NCI-H1417 treated with DMSO at 0.1 percent for 48 hours (cell line): ENCODE measurements at places on chromosomes 5 and 9.

- DNase-seq = no peak
These were observed 5.9 kb downstream of the PLK2 start for GRCh38 chr5:58454025-58454424.

- DNase-seq = no peak
These were observed 44.8 kb downstream of the PARP8 start for GRCh38 chr5:50711280-50711679.

DNA sequence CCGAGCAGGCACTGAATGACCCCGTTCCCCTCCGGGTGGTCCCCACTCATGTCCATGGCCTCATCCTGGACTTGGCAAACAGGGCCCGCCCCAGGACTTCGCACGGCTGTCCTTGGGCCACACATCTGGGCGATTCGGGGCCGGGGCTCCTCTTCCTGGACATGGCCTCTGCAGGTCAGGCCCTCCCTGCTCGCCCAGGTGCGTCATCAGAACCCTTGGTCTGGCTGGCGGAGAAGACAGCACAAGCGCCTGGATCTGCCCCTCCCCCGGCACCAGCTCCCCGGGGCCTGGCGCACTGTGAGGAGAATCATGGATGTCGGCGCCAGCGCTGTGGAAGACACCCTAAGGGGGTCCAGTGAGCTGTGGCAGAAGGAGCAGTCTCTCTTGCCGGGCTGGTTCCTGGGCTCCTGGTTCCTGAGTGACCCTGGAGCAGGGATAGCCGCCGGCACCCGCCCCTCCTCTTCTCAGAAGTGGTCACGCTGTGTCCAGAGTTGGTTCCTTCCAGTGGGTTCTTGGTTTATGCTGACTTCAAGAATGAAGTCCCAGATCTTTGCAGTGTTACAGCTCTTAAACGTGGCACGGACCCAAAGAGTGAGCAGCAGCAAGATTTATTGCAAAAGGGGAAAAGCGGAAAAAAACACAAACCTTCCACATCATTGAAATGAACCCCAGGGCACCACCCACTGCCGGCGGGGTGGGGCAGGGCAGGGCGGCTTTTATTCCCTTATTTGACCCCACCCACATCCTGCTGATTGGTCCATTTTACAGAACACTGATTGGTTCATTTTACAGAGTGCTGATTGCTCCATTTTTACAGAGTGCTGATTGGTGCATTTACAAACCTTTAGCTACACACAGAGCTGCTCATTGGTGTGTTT is 25.9 kb upstream of the SLC12A7 start:
- no peak for DNase-seq

DNA sequence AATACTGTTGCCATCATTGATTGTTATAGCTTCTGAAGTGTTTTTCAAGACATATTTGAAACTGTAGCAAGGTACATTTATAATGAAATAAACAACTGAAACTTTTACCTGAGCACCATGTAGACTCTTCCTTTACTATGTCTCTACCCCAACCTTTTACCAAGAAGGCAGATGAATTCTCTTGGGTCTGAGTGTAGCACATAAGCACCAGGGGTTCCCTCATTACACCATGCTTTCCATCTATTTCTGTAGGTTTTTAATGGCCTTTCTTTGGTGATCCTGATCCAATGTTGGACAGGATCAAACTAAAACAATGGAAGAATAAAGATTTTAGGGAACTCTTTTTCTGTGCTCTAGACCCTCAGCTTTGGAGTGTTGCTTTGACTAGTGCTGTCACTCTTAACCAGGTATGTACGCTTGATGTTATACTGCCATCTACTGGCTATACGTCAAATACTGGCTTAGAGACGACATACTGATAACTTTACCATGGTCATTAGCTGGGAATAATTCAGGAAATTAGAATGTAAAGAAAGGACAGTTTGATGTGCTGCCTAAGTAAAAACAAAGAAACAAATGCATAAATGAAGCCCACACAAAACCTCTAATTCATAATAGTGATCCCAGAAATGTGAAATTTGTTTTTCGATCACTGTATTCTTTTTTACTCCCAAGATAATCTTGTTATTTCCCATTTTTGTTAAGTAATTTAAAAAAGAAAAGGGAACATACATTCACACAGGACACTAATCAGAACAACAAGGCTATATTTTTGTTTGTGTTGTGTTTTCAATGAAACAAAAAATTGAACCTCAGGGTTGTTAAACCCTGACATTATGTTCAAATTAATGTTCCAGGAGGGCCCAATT is 30.7 kb downstream of the IFNW1 start:
- no peak for DNase-seq

- DNase-seq = no peak
These were observed 38.1 kb upstream of the GFPT2 start for GRCh38 chr5:180391276-180391675.

DNA sequence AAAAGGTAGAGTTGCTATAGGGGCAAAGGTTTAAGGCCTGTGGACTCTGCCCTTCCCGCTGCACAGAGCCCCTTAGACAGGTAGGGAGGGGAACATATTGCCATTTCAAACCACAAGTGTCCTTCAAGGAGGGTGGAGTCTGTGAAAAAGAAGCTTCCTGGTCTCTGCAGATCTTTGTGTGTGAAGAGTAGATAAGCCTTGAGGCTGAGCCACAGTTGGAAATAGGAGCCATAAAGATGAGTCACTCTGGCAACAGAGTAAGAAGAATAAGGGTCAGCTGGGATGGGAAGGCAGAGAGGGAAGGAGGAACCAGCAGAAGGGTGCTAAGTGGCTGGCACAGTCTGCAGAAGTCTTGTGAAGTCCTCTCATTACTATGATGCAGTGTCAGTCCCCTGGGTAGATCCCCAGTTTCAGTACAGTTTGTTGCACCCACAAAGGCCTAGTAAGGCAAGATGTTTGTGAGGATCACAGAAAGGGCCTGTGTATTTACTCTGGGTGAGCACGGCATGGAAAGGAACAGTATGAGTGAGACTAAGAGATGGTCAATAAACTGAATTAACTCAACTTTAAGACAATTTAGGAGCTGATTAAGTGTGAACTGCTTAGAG is 18.1 kb downstream of the GRXCR2 start:
- DNase-seq = no peak

- no peak for DNase-seq
These were observed 4.2 kb downstream of the CNOT6 start for GRCh38 chr5:180498378-180498777.

- no peak for DNase-seq
These were observed 242.1 kb downstream of the HSPA4 start for GRCh38 chr5:133293960-133294359.

GRCh38 chr9:21923694-21924093 is 70.5 kb downstream of the CDKN2A start:
- DNase-seq = no peak

DNA sequence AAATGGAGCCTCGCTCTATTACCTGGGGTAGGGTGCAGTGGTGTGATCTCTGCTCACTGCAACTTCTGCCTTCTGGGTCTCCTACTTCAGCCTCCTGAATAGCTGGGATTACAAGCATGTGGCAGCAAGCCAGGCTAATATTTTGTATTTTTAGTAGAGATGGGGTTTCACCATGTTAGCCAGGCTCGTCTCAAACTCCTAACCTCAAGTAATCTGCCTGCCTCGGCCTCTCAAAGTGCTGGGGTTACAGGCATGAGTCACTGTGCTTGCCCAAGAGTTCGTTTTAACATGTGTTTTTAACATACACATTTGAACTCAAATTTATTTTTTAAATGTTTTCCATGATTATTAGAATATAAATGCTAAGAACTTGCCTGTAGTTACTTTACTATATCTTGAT is 34.2 kb downstream of the MARCHF6 start:
- no peak for DNase-seq

- no peak for DNase-seq
These were observed 204.5 kb downstream of the NTRK2 start for GRCh38 chr9:84874022-84874421.

- DNase-seq = no peak
These were observed 216.1 kb downstream of the TLE1 start for GRCh38 chr9:81473206-81473605.
